Activated T-cell treated with anti-CD3 and anti-CD28 coated beads for 48 hours (primary cell): ENCODE measurements at places on chromosomes 12 and 14.

DNA sequence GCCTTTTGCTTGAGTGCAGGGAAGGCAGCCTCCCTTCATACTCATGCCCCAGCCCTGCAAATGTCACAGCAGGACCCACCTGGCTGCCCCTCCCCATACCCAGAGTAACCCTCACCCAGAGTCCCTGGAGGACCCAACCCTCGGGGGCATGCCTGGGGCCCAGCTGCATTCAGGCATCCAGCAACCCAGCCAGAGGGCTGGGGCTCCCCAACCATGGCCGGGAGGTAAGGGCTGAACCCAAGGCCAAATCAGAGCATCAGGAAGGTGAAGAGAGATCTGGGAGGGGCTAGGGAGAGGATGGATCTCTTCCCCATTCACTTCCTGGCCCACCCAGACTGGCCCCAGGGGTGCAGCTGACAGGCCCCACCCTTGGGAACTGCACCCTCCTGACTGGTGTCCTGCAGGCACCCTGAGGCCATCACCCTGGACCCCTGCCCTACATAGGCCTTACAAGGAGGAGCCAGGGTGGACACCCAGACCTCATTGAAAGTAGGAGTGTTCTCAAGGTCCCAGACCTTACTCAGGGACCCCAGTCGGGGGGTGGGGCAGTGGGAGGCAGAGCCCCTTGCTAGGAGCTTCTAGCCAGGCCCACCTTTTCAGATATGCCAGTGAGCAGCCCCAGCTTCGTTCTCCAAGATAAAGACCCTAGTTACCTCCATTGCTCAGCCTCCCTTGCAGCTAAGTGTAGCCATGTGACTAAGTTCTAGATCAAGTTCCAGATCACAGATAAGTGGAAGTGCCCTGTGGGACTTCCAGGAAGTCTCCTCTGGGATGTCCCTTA, 849 bp upstream of the PLD4 start:
- no peak for DNase-seq

- no peak for DNase-seq
Observed at GRCh38 chr14:73105727-73106126, 30.6 kb upstream of the PSEN1 start.

DNA sequence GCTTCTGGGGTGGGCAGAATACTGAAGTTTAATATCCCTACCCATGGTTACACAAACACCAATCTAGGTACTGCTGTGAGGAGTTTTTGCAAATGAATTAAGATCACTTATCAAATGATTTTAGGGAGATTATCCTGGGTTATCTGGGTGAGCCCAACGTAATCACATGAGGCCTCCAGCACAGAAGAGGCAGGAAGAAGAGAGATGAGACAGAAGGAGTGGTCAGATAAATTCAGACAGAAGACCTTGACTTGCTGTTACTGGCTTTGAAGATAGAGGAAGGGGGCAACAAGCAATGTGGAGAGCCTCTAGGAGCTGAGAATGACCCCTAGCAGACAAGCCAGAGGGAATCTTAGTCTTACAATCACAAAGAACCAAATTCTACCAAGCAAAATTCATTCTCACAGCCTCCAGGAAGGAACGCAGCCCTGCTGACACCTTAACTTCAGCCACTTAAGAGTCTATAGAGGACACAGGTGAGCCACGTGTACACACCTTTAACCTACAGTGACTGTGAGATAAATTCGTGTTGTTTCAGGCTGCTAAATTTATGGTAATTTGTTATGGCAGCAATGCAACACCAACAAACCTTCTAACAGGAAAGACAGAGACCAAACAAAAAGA, 49.4 kb downstream of the FERMT2 start:
- DNase-seq, result no peak

- DNase-seq, result no peak
Observed at GRCh38 chr12:131599190-131600159, 111.4 kb upstream of the SFSWAP start.

DNA sequence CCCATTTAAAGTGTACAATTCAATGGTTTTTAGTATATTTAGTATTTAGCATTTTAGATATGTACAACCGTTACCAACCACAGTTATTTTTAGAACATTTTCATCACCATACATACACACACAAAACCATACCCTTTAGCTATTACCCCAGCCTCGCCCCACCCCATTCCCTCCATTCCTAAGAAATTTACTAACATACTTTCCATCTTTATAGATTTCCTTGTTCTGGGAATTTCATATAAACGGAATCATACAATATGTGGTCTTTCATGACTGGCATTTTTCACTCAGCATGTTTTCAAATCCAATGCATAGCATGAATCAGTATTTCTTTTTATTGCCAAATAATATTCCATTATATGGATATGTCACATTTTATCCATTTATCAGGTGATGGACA, 101.5 kb downstream of the TAOK3 start:
- DNase-seq, result no peak

- no peak for DNase-seq
Observed at GRCh38 chr14:34018125-34018524, 67.3 kb upstream of the EGLN3 start.

DNA sequence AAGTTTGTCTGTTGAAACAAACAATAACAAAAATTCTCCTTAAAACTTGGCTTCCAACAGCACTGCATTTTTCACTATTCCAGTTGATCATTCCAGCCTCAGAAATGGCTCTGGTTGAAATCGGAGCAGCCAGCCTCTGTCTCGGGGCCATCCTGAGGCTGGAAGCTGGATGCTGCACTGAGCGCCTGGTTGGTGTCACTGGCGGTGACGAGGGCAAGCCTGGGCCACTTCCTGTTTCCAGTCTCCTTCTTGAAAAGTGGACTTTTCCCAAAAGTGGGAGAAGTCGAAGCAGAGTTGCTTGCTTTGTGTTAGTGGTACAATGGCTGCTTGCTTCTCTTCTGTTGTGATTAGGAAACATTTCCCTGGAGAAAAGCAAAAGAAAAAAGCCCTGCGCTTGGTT, 48.7 kb downstream of the CCDC92 start:
- no peak for DNase-seq

- no peak for DNase-seq
Observed at GRCh38 chr12:123906711-123907420, 65.8 kb downstream of the CCDC92 start.

DNA sequence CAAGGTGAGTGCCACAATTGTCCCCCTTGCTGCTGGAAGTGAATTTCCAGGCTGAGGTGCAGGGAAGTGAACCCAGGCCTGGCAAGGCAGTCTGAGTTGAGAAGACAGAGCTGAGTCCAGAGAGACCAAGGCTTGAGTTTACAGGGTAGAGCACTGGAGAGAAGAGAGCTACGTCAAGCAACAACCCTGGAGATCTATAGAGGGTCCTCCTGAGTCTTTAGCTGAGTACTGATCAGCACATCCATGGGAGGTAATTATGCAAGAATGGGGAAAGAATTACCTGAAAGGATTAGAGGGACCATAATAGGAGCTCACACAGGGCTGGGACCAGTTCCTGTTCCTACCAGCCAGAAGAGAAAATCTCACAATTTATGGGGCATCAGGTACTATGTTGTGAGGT, 190.7 kb downstream of the NEDD1 start:
- DNase-seq, result no peak

GRCh38 chr14:71416392-71416791, 509.1 kb downstream of the PCNX1 start:
- no peak for DNase-seq

GRCh38 chr14:100835548-100836310, 9.8 kb downstream of the MEG3 start:
- no peak for DNase-seq

DNA sequence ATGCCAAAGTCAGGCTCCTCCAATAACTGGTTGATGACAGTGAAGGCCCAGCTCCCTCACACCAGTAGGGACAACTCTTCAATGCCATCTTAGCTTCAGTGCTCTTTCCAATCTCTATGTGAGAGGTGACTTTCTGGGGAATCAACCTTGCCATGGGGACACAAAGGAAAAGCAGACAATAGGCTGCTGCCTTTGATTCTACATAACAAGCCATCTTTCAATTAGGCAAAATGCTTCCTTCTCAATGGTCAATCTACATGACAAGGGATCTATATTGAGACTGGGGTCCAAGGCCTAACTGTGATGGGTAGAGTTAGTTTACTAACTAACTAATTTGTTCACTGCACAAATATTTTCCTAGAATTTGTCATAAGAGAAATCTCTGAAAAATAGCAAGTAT, 1417.5 kb upstream of the SEL1L start:
- no peak for DNase-seq

- DNase-seq, result no peak
Observed at GRCh38 chr12:105275997-105276733, 40.2 kb upstream of the APPL2 start.

DNA sequence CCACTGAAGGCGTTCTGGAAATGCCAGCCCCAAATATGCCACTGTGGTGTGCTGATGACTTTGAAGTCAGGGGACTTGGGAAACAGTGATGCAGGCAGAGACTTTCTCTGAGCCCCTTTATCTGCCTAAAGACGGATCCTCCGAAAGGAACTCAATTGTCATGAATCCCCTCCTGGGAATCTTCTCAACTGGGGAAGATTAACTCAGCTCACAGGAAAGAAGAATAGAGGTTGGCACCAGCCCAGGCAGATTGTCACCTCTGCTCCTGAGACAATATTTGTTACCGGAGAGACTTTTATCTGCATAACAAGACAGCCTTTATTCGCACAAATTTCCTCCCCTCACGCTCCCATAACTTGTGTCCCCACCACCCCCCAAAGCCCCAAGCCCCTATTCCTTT, 414.4 kb downstream of the FUT8 start:
- no peak for DNase-seq

GRCh38 chr12:116783525-116784237, 45.6 kb downstream of the RNFT2 start:
- no peak for DNase-seq

GRCh38 chr14:23068789-23069412, 11.6 kb upstream of the CDH24 start:
- peak; percentile 45 for DNase-seq

GRCh38 chr14:80477388-80478160, 266.3 kb upstream of the DIO2 start:
- DNase-seq, result no peak

DNA sequence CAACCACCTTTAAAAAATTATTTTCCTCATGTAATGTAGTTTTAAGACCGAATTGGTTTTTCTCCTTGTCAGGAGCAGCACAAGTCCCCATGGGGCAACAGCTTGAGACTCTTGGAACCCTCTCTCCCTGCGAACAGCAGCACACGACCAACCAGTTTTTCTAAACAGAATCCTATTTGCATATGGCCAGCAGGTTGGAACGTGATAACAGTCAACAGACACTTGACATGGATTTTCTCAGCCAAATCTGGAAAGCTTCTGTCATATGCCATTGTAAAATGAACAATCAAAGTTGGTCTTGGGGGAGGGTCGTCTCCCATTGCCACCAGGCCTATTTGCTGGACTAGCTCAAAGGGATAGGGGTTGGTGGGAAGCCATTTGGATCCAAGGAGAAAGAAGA, 1915.0 kb upstream of the FLRT2 start:
- DNase-seq, result no peak

DNA sequence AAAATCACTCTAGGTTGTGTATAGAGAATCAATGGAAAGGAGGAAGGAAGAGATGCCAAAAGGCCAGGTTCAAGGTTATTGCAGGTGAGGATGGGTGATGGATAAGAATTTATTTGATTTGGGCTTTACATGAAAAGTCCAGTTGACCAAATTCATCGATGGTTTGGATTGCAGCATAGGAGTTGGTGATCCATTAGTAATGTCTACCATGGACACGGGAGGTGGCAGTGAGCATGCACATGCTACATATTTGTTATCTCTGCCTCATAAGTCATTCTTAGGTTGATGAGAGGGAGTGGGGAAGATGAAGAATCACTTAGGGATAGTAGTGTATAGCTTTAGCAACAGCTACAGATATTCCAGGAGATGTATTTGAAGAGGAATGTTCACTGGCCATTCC, 211.4 kb downstream of the PHETA1 start:
- no peak for DNase-seq

GRCh38 chr14:59013672-59014298, 174.7 kb upstream of the DAAM1 start:
- DNase-seq, result no peak
